Astrocyte of the hippocampus (primary cell): ENCODE measurements at places on chromosomes 6 and 20.
A peak's percentile ranks its signal among the peaks of the same experiment; 100 is the strongest.

DNA sequence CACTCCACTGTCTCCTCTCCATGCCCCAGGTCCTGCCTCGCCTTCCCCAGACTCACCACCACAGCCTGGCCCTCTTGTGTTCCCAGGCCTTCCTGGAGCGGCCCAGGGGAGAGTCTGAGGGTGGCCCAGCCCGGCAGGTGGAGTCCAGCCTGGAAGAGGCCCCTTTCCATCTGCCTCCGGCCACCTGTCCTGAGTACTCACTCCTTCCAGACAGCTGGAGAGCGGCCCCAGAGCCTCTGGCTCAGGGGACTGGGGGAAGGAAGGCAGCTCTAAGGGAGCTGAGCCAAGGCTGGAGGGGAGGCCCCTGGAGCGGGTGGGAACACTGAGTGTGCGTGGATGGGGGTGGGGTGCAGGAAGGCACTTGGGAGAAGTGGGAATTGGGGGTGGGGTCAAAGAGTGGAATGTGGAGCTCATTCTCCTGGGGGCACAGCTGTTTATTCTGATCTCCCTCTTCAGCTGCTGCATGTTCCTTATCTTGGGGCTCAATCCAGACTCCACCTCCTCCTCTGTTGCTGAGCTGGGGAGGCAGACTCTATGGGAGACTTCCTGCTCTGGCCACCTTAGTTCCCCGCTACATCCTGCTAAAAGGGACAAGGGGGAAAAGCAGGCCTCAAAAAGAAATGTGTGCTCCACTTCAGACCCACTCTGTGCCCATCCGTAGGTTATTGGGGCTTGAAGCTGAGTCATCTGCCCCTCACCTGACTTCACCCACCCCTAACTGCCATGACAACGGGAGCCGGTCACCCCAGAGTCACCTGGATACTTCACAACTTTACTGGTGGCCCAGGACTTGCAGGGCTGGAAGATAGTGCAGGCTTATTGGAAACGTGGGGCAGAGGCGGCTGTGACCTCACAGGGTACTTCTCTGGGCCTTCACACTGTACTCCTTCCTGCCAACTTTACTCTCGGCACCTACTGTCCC, 19.5 kb upstream of the TAF8 start:
- no peak for DNase-seq

DNA sequence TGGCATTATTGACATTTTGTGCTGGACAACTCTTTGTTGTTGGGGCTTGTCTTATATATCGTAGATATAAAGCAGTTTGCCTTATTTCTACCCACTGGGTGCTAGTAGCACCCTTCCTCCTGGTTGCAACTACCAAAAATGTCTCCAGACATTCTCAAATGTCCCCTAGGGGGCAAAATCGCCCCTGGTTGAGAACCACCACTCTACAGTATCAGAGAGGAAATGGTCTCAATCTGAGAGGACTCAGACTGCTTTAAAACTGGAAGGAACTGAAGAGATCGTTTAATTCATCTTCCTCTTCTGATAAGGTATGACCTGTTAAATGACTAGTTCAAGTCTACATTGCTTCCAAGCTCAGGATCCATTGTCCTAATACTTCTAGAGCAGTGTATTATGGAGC, 14.9 kb downstream of the SH3BGRL2 start:
- DNase-seq = no peak

DNA sequence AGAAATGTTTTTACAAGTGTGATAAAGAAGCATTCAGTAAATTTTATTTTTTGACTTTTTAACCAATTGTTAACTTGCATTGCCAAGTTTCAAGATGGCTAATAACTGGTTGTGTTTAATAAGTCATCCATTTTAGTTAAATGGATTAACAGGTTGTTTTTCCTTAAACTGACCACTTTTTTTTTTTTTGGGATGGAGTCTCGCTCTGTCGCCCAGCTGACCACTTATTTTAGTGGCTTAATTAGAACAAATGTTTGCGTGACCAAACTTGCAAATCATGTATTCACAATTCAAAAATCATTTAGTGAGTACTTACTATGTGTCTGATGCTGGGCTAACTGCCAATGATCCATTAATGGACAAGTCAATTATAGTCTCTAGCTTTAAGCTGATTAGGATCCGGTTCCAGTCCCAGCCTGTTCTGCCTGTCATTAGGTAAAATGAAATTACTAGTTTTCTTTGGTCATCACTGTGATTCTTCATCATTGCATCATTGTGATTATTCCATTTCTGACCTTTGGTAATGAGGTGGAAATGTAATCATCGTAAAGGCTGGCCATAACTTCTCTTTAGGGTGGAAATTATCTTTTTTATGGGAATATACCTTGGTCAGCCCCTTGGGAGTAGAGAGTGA, 729.2 kb upstream of the MARCKS start:
- no peak for DNase-seq

DNA sequence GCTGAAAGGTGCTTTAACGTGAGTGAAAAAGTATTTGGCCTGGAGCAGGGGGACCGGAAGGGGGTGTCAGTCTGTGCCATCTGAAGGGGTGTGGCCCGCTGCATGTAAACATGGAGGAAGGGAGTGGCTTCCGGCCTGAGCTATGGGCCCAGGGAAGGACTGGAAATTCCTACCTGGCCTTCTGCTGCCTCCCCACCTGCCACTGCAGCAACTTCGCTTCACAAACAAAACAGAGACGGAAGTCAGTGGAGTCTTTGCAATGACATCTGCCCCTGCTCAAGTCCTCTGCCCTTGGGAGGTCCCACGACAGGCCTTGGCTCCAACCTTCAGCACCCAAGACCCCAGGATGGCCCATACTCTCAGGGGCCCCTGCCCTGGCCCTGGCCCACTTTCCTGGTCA, 28.1 kb upstream of the FOXP4 start:
- no peak for DNase-seq

DNA sequence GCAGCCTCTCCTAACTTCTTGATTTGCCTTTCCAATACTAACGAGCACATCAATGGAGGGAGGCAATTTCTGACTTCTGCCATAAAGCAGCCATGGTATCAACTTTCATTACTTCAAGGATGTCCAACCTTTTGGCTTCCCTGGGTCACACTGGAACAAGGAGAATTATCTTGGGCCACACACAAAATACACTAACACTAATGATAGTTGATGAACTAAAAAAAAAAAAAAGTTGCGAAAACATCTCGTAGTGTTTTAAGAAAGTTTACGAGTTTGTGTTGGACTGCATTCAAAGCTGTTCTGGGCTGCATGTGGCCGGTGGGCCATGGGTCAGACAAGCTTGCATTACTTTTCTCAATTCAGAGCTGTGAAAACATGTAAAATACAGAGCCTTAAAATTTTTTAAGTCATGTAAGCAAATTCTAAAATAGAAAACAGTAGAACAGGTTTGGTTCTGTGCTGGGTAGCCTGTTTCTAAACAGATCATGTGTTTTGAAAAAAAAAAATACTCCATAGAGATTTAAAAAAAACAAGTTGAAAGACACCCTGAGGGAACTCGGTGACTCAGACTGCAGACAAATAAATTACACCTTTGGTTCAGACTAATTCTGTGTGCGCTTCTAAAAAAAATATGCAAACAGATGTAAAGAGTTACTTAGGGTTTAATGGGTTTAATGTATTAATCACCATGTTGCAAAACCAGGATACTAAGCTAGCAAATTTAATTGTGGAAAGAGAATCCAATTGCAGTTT, 43.6 kb upstream of the SLC22A23 start:
- peak; percentile 60 for DNase-seq

DNA sequence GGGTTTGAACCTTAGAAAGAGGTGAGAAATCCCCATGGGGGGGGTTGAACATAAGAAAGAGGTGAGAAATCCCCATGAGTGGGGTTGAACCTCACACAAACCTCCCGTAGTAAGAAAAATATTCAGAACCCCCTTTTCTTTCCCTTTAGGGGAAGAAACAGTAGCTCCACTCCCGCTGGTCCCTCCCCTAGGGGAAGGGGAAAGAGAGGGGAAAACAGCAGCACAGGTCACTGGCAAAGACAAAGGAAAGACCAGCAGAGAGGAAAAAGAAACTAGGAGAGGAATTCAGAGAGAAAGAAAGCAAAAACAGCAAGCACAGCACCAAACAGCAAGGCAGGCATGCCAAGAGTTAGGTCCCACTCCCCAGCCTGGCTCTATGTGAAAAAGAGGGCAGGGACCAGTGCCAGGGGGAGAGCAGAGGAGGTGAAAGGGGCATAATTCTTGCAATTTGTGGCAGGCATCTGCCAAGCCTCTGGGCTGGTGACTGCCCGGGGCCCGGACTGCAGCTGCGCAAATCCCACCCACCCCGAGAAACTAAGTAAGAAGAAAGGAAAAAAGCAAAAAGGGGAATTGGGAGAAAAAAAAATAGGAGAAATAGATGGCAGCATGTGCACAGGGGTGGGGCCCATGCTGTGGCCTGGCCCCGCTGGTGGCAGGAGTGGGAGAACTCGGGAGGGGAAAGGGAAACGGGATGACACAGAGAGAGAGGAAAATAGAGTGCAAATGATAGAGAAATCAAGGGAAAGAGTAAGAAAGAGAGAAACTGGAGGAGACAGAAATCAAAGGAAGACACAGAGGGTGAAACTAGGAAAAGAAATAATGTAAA, 15.1 kb upstream of the GOPC start:
- DNase-seq = no peak

DNA sequence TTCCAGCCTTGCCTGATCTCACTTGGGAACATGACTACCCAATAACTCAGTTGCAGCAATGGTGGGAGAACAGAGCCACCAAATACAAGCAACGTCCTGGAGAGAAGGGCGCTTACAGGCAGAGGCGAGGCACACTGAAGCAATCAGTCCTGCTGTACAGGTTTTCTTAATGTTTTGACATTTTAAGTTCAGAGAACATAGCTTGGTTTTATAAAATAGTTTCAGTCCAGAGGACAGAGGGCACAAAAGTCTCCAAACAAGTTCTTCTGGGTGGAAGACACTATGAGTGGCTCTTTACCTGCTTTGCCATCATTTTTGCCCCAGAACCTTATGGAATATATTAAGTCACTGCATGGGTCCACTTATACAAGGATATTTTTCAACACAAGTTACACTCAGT, 103.4 kb upstream of the KCNG1 start:
- DNase-seq = no peak

DNA sequence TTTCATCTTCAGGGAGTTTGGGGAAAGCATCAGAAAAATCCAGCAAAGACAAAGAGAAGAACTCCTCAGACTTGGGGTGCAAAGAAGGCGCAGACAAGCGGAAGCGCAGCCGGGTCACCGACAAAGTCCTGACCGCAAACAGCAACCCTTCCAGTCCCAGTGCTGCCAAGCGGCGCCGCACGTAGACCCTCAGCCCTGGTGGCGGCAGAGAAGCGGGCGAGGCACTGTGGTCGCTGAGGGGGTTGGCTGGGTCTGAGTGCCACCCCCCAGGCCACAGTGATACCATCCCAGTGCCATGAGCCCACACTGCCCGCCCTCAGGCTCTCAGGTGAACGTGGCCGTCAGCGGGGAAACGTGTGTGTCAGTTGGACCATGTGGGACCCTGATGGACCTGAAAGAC, 3.2 kb downstream of the MRGBP start:
- DNase-seq = no peak

DNA sequence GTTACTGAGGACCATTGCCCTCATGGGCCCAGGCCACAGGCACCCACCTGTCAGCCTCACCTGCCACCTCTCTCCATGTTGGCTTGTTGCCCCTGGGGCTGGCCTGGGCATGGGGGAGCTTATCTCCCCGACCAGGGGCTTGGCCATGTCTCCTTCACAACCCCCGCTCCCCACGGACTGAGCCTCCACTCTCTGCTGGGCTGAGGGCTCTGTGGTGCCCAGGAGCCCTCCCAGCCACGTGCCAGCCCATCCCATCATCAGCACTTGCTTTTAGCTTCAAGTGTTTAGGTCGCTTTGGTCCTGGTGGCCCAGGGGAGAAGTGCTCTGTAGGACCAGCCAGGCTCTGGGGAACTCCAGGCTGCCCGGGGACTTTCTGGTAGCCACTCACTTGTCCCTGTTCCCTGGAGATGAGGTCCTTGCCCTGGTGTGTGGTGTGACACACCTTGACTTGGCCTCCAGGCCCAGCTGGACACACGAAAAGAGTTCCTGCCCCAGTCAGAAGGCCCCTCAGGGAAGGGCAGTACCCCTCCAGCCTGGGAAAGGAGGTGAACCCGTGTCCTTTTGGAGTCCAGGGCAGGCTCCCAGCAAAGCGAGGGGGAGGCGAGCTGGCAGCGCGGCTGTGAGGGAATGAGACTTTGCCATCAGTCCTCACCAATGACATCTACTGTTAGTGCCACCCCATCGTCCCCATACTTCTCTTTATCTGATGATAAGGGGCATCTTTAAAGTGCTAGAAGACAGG, 352.6 kb downstream of the ZFAND3 start:
- no peak for DNase-seq
